Stimulated activated CD4-positive, alpha-beta T cell treated with anti-CD3 and anti-CD28 coated beads, Interleukin-12 subunit alpha, Interleukin-12 subunit beta, amount 100 ng/mL, for 24 hours (primary cell): ENCODE measurements at places on chromosomes 11 and 22.
A peak's percentile ranks its signal among the peaks of the same experiment; 100 is the strongest.

GRCh38 chr22:31532060-31532459 is 35.7 kb downstream of the SFI1 start:
- DNase-seq: no peak

DNA sequence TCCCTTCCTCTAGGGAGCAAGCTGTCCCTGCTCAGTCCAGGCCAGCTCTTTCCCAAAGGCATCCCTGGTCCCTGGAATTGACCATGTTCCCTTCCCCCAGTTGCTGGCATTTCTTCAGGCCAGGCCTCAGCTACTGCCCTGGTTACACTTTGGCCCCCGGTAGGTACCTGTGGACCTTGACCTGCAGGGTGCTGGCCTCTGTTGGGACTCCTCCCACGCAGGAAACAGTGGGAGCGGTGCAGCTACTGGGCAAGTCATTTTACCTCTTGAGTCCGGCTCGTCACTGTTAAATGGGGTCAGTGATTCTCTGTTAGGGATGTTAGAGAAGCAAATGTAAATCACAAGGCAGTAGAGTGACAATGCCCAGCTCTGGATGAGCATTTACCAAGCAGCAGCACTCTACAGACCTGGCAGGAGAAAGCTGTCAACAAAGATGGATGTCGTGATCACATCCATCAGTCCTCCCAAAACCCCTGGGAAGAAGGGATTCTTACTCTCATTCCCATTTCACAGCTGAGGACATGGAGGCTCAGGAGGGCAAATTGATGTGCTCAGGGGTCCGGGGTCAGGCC is 16.9 kb downstream of the MYO7A start:
- DNase-seq: no peak

DNA sequence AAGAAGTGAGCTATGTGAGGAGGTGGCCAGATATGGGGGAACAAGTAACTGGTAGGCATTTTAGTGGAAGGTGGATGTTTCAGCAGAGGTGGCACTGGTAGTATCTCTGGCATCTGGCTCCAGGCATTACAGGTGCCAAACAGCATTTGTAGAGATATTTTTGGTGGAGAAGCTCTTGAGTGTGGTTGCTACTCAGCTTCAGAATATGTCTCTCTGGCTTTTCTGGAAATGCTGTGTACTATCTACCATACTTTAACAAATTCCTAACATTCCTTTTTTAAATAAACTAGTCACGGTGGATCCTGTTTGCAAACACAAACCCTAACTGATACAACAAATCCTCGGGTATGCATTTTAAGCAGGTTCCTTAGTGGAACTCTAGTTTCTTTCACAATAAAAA is 128.0 kb downstream of the BARX2 start:
- DNase-seq: no peak

GRCh38 chr11:27678242-27678641 is 22.0 kb downstream of the BDNF start:
- no peak for DNase-seq

DNA sequence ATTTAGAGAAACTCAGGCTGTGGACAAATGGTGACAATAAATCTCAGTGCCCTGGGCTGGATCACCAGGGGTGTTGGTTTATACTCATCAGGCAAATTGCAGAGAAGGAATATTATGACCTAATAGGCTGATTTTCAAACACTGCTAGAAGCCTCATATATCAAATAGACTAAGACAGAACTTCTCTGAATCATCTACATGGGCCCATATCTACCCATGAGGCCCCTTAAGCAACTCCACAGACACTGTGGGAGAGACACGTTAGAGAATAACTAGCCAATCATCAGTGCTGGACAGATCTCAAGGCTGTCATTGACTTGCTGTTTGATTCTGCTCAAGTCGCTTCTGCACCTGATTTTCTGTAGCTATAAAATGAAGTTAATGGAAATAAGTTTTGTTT is 545.8 kb downstream of the SOX6 start:
- DNase-seq: no peak

DNA sequence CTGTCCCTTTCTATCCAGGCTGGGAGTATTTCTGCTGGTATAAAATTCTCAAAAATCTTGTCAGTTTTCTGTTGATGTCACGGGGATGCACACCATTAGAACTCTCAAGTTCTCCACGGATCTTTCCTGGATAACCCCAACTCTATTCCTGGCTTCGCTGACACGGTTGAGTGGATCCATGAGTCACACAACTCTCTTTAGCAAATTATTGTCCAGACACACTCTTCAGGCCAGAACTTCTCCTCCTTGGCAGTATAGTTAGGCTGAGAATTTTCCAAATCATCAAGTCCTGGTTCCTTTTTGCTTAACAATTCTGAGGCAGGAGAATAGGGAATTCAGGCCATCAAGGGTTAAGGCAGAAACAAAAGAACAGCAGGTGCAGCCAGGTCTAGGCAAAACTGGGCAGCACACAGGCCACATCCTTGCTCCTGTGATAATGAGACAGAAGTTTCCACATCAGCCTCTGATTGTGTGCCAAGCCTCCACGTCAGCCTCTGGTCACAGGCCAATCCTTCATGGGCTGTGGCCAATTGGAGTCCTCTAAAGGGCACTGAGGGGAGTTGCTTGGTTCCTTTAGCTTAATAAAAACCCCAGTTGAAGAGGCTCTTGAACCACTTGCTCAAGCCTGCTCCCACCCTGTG is 5.7 kb upstream of the ACAT1 start:
- DNase-seq: no peak

GRCh38 chr22:20533879-20534265 is 26.5 kb downstream of the MED15 start:
- no peak for DNase-seq

- DNase-seq: no peak
Observed at GRCh38 chr22:20428496-20429253, 8.9 kb downstream of the SCARF2 start.

DNA sequence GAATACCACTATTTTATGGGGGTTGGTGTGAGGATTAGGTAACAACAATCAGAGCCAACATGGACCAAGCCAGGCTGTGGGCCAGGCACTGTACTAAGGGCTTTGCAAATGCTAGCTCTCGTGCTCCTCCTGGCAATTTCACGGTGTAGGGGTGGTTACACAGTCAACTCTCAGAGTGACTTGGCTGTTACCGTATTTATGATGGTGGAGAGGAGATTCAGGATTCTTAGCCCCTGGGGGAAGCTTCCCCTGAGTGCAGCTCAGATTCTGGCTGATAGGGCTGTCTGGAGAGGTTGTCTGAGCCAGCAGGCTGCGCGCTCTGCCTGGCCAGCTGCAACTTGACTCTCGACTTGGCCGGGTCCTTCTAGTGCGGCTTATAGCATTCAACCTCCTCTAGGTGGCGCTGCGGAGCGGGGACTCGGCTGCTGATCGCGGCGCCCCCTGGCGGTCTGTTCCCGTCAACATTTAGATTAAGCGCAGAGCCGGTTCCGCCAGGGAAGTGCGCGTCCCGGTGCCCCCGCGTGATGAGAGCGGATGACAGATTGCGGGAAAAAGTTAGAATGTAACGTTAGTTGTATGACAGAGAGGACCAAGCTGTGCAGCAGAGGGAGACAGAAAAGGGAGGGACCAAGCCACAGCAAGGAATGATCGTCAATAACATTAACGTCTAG is 4.5 kb upstream of the NCF4 start:
- peak; percentile 85 for DNase-seq

- DNase-seq: no peak
Observed at GRCh38 chr11:134576721-134577171, 164.7 kb upstream of the B3GAT1 start.

- DNase-seq: no peak
Observed at GRCh38 chr11:117725048-117725734, 71.8 kb downstream of the DSCAML1 start.

DNA sequence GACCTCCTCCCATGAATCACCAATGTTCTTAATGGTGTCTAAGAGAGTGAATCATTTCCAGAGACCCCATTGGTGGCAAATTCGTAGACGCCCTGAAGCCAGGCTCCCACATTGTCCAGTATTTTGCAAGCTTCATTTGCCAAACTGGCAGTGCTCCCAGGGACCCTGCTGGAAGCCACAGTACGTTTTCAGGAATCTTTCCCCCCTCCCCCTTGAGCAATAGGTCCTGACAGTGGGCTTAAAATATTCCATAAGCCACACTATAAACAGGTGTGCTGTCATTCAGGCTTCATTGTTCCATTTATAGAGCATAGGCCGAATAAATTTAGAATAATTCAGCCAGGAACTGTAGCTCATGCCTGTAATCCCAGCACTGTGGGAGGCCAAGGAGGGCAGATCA is 125.3 kb downstream of the MORC2 start:
- no peak for DNase-seq

GRCh38 chr11:90124946-90125345 is 9.5 kb upstream of the NAALAD2 start:
- no peak for DNase-seq

GRCh38 chr11:102914238-102915043 is 39.7 kb upstream of the MMP12 start:
- DNase-seq: no peak

- DNase-seq: no peak
Observed at GRCh38 chr11:96051820-96052219, 127.9 kb upstream of the MTMR2 start.

GRCh38 chr22:49566693-49567092 is 261.0 kb downstream of the BRD1 start:
- no peak for DNase-seq

GRCh38 chr11:95241681-95242081 is 10.7 kb upstream of the SESN3 start:
- DNase-seq: no peak

DNA sequence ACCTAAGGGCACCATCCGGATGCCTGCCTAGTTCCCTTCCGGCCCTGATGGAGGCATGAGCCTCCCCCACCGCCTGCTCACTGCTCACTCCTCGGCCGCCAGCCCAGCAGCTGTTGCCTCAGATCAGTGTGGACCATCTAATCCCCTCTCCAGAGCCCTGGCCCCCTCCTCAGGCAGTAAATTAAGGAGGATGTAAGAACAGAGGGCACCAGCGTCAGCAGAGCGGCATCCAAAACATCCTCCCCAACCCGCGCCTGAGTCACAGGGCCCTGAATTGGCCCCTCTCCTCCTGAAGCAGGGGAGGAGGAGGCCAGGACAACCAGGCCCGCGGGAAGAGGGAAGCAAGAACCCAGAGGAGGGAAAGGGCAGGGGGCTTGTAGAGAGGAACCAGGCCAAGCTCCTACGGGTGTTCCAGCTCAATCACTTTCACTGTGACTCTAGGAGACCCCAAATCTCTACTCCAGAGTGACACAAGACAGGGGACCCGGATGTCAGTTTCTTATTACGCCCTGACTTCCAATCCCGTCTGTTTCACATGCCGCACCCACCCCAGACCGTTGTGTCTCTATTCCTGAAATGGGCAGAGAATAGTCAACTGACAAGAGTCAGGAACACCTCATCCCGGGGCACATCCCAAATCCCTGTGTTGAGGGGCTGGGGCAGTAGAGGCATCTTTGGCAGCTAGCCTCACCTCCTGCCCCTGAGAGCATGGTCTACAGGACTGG is 31.3 kb upstream of the MYOD1 start:
- no peak for DNase-seq

GRCh38 chr11:46383974-46384701 is 2.7 kb downstream of the MDK start:
- DNase-seq: no peak

DNA sequence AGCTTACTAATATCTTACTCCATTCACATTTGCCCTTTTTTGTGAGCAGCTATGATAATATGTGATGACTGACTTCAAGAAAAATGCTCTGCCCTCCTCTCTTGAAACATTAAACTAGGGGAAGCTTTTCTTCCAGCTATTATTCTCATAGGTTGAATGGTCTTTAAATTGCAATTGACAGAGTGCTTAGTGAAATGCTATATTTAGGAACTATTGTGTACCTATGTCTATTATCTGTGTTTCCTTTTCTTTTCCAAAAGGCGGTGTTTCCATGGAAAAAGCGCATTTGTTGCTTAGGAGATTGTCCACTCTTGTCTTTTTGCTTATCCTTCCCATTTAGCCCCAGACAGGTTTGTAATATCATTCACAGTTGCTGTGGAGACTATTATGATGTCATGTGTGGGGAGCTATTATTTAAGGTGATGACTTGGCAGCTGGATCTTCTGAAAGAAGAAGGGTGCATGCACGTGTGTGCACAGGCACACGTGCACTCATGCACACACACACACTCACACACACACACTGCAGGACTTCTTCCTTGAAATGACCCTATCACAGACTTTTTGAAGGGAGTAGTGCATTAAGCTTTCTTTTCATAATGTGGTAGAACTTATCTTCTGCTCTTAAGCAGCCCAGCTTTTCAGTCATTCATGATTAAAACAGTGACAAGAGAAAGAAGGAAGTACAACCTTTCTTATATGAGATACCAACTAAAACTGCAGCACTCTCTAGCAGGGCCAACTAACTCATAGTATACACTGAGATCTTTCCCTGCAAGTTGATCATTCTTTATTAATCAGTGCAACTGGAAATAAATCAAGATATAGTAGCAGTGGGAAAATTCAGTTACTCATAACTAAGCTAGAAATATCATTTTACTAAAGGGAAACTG is 340.8 kb upstream of the MTNR1B start:
- no peak for DNase-seq

DNA sequence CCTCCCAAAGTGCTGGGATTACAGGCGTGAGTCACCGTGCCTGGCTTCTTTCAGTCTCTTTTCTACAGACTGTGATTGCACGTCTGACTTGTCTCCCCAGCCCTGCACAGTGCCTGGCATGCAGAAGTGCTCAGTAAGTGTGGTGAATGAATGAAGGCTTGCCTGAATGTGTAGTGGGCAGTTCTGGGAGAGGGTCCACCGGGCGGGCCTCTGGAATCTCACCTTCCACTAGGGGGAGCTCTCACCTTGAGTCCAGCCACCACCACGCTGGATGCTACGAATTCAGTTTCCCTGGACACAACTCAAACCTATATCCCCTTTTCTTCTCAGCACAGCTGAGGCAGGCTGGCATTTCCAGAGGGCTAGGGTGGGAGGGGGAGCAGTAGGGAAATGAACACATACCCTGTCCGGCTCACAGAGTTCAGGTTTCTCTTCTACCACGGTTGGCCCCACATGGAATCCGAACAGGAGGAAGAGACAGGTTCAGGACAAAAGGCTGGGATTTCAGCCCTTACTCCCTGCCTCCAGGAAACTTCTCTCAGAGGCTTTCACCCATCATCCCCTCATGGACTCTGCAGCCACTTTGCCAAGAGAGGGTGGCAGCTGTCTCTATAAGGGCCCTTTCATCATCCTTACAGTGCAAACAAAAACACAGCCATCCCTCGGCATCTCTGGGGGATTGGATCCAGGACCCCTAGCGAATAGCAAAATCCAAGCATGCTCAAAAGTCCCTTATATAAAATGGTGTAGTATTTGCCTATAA is 86.8 kb downstream of the NECTIN1 start:
- no peak for DNase-seq

GRCh38 chr11:83181815-83182214 is 11.7 kb upstream of the ANKRD42 start:
- DNase-seq: no peak

- DNase-seq: no peak
Observed at GRCh38 chr11:13761250-13761649, 92.8 kb downstream of the FAR1 start.

DNA sequence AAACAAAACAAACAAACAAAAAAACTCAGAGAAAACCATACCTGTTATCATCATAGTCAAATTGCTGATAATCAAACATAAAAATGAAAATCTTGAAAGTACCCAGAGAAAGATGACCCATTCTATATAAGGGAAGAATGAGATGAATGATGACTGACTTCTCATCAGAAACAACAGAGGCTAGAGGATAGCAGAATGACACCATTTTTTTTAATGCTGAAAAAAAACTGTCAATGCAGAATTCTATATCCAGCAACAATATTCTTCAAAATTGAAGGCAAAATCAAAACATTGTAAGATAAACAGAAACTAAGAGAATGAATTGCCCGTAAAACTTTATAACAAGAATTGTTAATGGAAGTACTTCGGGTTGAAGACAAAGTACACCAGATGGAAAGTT is 122.1 kb downstream of the ENTHD1 start:
- DNase-seq: no peak

GRCh38 chr22:27197618-27198017 is 540.2 kb downstream of the MIAT start:
- no peak for DNase-seq
